ENCODE measurements at places on chromosomes 5 and 9.

GRCh38 chr5:57600321-57600720 lies 117.7 kb upstream of the ACTBL2 start:
- no peak for DNase-seq
- H3K4me3 ChIP-seq: no peak overlapping the region
- H3K27me3 ChIP-seq: peaks cover 3% of the 10 kb centered on the region
- no peaks in the 10 kb centered on the region for H3K36me3 ChIP-seq

- H3K4me3 ChIP-seq: no peak overlapping the region
- no peaks in the 10 kb centered on the region for H3K27me3 ChIP-seq
- H3K27ac ChIP-seq: no peak overlapping the region
- H3K36me3 ChIP-seq: peaks cover 22% of the 10 kb centered on the region
- H3K4me1 ChIP-seq: peaks cover 3% of the 10 kb centered on the region
- no peak for DNase-seq
These were observed 50.0 kb downstream of the CAMSAP1 start for GRCh38 chr9:135857371-135857786.

DNA sequence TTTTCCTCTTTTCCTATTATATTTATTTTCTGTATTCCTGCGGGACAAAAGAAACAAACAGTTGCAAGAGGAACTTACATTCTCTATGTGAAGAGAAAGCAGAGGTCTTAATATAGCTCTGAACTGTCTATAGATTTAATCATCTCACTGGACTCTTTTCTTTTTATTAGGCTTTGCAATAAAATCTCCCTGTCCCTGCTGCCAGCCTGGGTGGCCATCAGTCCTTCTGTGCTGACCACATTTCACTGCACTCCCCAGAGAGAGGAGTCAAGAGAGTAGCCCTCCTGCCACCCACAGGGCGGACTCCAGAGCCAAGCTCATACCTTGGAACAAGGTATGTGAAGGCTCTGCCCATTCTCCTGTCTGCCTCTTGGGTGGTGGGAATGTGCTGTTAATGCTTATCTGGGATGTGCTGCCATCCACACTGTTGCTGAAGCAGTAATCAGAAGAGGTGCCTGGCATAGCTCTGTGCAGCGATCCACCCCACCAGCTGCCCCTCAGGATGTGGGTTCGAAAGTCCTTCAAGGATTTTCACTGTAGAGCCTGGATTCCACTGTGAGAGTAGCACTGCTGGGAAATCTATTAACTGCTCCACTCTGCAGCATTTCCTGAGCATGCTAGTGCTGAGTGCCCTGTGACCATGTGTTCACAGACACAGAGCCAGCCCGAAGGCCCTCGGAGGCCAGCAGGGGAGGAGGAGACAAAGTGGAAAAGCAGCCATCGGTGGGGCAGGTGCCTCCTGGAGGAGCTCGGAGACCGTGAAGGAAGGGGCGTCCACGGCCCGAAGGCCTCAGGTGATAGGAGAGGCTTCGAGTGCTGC lies 334.6 kb downstream of the MED10 start:
- peaks cover 8% of the 10 kb centered on the region for H3K27me3 ChIP-seq
- no peak overlapping the region for H3K27ac ChIP-seq
- DNase-seq: no peak
- H3K4me1 ChIP-seq: no peaks in the 10 kb centered on the region

- H3K4me1 ChIP-seq: no peaks in the 10 kb centered on the region
- no peak overlapping the region for H3K27ac ChIP-seq
- no peaks in the 10 kb centered on the region for H3K27me3 ChIP-seq
These were observed 275.8 kb upstream of the ADRA1B start for GRCh38 chr5:159640446-159640845.

DNA sequence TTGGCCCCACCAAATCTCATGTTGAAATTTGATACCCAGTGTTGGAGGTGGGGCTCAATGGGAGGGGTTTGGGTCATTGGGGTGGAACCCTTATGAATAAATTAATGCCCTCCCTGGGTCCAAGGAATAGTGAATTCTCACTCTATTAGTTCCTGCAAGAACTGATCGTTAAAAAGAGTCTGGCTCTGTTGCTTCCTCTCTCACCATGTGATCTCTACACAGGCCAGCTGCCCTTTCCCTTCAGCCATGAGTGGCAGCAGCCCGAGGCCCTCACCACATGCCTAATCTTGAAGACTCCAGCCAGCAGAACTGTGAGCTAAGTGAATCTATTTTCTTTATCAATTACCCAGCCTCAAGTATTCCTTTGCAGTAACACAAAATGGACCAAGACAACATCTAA lies 106.0 kb downstream of the CAAP1 start:
- H3K4me1 ChIP-seq: no peaks in the 10 kb centered on the region
- no peak overlapping the region for H3K4me3 ChIP-seq
- no peak for DNase-seq
- H3K27me3 ChIP-seq: peaks cover 6% of the 10 kb centered on the region

All from memory B cell (primary cell).